Suprapubic skin (tissue), 4 donors: ENCODE measurements at places on chromosomes 6 and 20. TPM values are rescaled to one million over a fixed set of nuclear protein-coding genes. Genes with fewer than 3 reads are reported as not detected.

DNA sequence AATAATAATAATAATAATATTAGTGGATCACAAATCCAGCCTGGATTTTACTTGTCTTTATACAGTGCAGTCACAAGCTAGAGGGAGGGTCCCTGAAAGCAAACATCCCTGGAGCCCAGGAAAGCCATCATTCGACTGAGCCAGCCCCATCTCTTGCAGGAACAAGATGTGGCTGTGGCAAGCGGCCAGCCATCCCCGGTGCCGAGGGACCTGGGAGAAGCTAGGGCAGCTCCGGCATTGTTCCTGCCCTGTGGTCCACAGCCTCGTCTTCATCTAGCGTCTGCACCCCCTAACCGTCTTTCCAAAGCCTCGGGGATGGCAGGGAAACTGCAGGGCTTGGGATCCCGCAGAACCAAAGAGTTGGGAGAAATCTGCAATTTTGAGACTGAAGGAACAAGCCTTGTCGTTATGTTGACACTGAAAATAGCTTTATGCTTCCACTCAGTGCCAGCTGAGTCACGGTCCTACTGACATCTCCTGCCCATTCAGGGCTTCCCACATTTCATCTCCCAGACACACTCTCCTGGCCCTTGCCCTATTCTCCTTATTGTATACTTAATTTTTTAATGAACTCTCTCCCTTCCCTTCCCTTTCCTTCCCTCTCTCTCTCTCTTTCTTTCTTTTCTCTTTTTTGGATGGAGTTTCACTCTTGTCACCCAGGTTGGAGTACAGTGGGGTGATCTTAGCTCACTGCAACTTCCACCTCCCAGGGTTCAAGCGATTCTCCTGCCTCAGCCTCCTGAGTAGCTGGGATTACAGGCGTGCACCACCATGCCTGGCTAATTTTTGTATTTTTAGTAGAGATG is 62.5 kb upstream of the ZNFX1 start:
- H3K4me3 ChIP-seq, result no peak overlapping the region
- no peak overlapping the region for H3K27ac ChIP-seq
- no peaks in the 10 kb centered on the region for H3K36me3 ChIP-seq

GRCh38 chr6:142881761-142882160 is 63.2 kb downstream of the HIVEP2 start:
- H3K27me3 ChIP-seq, result no peaks in the 10 kb centered on the region
- DNase-seq, result no peak
- no peak overlapping the region for H3K4me3 ChIP-seq

Gene LPA
- total RNA-seq, result not detected

- DNase-seq, result no peak
- no peaks in the 10 kb centered on the region for H3K4me1 ChIP-seq
- H3K27me3 ChIP-seq, result no peaks in the 10 kb centered on the region
- H3K4me3 ChIP-seq, result no peak overlapping the region
Measured at GRCh38 chr6:167974640-167975344, 22.7 kb upstream of the KIF25 start.

GRCh38 chr6:154370545-154370944 is 13.9 kb upstream of the IPCEF1 start:
- no peak overlapping the region for H3K4me3 ChIP-seq
- no peak overlapping the region for H3K27ac ChIP-seq
- no peak for DNase-seq
- no peaks in the 10 kb centered on the region for H3K36me3 ChIP-seq
- no peaks in the 10 kb centered on the region for H3K27me3 ChIP-seq
- H3K4me1 ChIP-seq, result peaks cover 5% of the 10 kb centered on the region

Gene IL17F
- total RNA-seq, result not detected

Gene TNNC2
- total RNA-seq, result not detected

DNA sequence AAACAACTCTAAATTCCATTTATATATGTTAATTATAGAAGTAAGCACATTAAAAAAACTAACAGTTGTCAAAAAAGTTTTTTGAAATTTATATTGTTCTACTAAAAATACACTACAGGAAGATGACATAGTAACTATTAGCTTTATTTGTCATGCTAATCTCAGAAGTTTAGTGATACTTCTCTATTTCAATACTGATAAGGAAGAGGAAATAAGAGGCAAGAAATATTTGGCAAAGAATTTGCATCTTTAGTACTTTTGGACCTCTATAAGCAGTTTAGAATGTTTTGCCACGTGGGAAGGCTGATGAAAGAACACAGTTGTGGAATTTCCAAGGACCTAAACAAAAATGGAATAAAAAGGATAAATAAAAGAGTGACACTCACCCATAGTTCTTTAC is 12.6 kb downstream of the IFNGR1 start:
- H3K36me3 ChIP-seq, result peaks cover 50% of the 10 kb centered on the region
- no peaks in the 10 kb centered on the region for H3K27me3 ChIP-seq
- no peak overlapping the region for H3K4me3 ChIP-seq
- H3K27ac ChIP-seq, result no peak overlapping the region
- no peak for DNase-seq

DNA sequence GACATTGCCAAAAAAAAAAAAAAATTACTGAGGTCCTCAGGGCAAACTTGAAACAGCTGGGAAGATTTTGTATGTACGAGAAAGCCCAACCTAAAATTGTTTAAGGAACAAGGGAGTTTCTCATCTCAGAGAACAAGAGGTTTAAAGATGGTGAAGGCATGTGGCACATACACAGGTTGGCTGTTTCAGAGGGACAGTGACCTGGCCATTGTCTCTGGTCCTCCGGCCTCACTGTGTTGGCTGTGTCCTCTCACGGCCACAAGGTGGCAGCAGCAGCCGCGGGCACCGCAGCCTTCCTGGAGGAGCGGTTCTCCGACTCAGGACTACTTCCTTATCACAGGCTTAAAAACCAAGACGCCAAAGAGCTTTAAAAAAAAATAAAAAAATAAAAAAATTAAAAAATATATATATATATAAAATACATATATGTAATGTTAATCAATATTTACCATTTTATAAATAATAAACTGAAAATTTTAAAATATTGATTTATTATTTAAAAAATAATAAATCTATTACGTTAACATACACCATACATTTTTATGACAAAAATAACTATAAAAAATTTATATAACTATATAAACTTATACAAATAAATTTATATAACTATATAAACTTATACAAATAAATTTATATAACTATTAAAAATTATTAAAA is 52.8 kb downstream of the GTF2H5 start:
- H3K4me1 ChIP-seq, result peaks cover 8% of the 10 kb centered on the region
- DNase-seq, result peak; percentile 90
- no peak overlapping the region for H3K27ac ChIP-seq
- no peaks in the 10 kb centered on the region for H3K27me3 ChIP-seq
- no peak overlapping the region for H3K4me3 ChIP-seq

Gene SUMO4
- total RNA-seq, result 1.0 TPM

- DNase-seq, result no peak
- no peak overlapping the region for H3K4me3 ChIP-seq
- H3K4me1 ChIP-seq, result no peaks in the 10 kb centered on the region
- H3K27me3 ChIP-seq, result peaks cover 13% of the 10 kb centered on the region
Measured at GRCh38 chr20:44008806-44009678, 94.4 kb downstream of the TOX2 start.

- peak overlapping the region; percentile 27 for H3K27ac ChIP-seq
- H3K4me1 ChIP-seq, result peaks cover 21% of the 10 kb centered on the region
- no peak for DNase-seq
- H3K4me3 ChIP-seq, result no peak overlapping the region
Measured at GRCh38 chr6:63663147-63663955, 27.7 kb downstream of the PHF3 start.

DNA sequence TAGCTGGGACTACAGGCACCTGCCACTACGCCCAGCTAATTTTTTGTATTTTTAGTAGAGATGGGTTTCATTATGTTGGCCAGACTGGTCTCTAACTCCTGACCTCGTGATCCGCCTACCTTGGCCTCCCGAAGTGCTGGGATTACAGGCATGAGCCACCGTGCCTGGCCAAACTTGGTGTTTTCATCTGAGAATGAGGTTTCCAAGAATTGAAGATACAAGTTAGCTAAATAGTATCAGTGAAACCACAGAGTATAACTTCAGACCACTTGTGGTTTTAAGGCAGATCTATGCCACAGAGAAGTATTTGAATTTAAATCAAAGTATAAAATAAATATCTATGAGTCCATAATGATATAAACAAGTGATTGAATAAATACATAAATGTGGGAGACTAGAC is 70.1 kb downstream of the SLC16A10 start:
- no peaks in the 10 kb centered on the region for H3K4me1 ChIP-seq
- H3K36me3 ChIP-seq, result no peaks in the 10 kb centered on the region
- H3K27ac ChIP-seq, result no peak overlapping the region
- no peaks in the 10 kb centered on the region for H3K27me3 ChIP-seq
- DNase-seq, result no peak

DNA sequence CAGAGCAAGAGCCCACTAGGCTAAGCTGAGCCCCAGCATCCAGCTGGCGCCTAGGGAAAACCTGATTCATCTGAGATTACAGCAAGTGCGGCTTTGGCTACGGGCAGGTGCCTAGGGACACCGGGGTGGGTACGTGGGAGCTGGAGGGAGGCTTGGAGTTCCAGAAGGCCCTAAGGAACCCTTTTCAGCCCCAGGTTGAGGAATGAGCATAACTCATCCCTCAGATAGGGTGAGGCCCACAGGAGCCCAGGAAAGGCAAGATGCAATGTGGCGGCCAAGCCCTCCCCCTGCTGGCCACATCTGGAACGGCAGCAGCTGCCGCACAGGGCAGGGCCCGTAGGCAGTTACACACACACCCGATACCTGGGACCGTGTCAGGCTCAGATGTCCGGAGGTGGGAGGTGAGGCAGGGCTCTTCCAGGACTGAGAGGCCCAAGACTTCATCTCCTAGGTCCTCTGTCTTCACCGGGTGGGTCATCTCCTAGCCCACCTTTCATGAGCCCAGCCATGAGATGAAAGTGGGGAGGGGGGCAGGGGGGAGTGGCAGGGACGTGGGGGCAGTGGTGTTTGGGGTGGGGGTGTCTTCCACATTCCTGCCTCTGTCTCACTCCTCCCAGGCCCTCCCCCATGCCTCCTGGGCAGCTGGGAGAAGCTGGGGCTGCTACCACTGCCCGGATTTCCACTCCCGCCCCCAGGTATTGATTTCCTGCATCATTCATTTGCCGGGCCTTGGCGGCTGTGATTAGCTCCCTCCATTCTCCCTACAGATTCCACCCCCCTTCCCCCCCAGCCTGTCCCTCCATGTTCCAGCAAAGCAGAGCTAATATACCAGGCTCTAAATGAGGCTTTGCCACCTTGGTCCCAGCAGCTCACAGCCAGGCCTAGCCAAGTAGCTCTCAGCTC is 5.5 kb downstream of the MDGA1 start:
- peaks cover 26% of the 10 kb centered on the region for H3K4me1 ChIP-seq
- H3K36me3 ChIP-seq, result no peaks in the 10 kb centered on the region
- H3K27ac ChIP-seq, result no peak overlapping the region
- H3K4me3 ChIP-seq, result no peak overlapping the region
- peaks cover 45% of the 10 kb centered on the region for H3K27me3 ChIP-seq
